HFF-Myc (cell line): ENCODE measurements at places on chromosomes 7 and 10.

GRCh38 chr10:73095481-73096021 is 1.1 kb downstream of the P4HA1 start:
- DNase-seq: no peak

- DNase-seq: no peak
Observed at GRCh38 chr7:98724591-98724990, 107.5 kb downstream of the NPTX2 start.

- no peak for DNase-seq
Observed at GRCh38 chr7:40220421-40220911, 85.7 kb downstream of the SUGCT start.

DNA sequence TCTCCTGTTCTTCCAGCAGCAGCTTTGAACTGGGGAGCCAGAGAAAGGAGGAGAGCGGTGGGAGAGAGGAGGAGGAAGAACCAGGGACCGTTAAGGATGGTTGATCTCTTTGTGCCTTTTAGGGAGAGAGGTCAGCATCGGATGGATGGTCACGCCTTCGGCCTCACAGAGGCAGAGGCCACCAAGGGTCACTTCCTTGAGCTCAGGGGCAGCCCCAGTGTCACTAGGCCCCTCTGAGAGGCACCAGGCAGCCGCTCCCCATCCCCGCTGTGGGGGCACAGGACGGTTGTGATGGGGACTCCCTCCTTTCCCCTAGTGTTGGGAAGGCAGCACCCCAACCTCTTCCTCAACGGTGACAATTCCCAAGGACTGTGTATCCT is 121.4 kb downstream of the DNAJB6 start:
- DNase-seq: no peak

- DNase-seq: no peak
Observed at GRCh38 chr7:51075681-51076580, 240.7 kb downstream of the COBL start.

DNA sequence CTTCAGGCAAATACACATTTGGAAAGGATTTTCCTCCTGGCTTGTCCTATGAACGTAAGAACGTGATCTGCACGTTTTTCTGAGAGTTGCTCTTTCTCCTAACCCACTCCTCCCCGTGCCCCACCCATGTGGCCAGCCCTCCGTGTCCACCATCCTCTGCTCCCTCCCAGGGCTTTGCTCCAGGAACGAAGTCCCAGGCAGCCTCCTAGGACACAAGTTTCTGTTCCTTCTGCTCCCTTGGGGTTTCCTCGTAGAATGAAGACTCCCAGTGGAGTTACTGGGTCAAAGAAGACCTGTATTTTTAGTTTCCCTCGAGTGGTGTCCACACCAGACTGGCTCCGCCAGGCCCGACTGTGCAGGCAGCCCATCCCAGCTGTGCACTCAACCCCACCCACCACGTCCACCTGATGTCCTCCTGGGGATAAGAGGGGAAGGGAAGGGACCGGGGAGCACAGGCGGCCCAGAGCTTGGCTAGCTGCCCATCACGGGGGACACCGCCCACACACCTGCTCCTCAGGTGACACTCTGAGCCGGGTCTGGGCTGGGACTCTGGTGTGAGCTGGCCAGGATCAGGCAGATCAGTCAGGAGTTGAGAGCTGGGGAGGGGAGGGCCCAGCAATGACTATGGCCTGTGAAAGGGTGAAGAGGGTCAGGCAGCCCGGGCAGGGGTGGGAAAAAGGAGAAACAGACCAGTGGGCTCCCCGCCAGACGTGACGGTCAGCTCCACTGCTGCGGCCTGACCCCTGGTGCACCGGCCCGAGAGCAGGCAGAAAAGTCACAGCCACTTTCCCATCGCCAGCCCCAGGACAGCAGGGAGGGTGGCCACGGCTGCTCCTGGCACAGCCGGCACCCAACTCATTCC is 54.3 kb upstream of the PPP2R2D start:
- DNase-seq: no peak

DNA sequence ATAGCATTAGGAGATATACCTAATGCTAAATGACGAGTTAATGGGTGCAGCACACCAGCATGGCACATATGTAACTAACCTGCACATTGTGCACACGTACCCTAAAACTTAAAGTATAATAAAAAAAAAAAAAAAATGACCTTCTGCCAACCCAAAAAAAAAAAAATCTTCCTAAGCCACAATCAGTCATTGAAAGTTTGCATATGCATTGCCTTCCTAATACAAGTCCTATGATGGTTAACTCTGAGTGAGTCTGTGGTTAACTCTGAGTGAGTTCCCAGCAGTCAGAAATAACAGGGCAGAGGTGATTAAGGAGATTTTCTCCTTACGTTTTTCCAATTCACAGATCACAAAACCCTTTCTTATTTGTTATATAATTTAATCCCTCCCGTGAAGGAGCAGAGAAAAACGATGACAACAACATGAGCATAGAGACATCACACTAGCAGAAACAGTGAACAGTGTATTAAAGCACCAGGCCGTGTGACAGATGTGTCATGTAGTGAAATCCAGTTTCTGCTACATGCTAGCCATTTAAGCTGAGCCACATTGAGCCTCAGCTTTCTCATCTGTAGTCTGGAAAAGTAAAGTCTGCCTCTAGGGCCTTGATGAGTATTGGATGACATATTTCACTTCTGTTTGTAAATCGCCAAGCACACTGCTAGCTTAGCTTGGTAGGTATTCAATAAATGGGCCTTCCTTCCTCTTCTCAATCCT is 7.4 kb upstream of the RNF148 start:
- DNase-seq: no peak

- no peak for DNase-seq
Observed at GRCh38 chr7:75916259-75916658, 1.3 kb downstream of the POR start.

DNA sequence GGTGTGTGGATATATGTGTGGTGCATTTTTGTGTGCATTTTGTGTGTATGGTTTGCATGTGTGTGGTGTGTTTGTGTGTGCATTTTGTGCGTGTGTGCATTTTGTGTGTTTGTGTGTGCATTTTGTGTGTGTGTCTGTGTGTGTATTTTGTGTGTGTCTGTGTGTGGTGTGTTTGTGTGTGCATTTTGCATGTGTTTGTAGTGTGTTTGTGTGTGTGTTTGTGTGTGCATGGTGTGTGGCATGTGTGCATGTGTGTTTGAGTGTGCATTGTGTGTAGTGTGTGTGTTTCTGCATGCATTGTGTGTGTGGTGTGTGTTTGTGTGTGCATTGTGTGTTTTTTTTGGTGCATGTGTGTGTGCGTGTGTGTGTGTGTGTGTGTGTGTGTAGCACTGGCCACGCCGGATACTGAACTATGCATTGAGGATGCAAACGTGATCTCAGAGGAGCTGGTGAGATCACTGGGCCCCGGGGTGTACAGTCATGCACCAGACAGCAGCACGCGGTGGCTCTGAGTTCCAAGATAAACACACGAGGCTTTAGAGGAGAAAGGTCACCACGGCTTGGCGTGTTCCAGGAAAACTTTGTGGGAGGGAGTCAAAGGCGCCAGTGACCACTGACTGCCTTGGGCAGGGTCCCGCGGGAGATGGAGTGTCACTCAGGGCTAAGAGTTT is 106.6 kb upstream of the SHH start:
- no peak for DNase-seq

DNA sequence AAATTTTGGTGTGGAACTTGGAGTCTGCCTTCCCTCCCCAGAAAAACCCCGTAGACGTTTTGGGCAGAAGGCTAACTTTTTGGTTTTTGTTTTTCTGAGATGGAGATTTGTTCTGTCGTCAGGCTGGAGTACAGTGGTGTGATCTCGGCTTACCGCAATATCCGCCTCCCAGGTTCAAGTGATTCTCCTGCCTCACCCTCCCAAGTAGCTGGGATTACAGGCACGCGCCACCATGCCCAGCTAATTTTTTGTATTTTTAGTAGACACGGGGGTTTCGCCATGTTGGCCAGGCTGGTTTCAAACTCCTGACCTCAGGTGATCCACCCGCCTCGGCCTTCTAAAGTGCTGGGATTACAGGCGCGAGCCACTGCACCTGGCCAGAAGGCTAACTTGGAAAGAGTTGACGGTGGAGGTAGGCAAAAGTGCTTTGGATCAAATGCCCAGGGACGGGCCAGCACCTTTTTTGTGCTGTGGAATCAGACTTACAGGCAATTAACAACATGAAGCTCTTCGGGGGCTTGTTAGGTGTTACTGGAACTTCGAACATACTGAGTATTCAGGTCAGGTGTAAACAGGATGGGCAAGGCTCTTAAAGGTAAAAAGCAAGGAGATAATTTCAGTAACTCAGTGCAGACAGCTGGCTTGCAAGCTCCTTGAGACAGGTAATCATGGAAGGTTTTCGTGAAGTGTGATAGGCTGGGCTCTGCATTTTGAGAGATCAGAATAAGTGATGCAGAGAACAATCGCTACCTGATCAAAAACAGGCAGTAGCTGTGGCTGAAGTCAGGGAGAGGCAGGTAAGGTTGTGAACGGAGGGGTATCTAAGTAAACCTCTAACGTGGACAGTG is 1.8 kb downstream of the PPP1R35 start:
- no peak for DNase-seq

- no peak for DNase-seq
Observed at GRCh38 chr7:140902303-140902953, 22.3 kb downstream of the BRAF start.

DNA sequence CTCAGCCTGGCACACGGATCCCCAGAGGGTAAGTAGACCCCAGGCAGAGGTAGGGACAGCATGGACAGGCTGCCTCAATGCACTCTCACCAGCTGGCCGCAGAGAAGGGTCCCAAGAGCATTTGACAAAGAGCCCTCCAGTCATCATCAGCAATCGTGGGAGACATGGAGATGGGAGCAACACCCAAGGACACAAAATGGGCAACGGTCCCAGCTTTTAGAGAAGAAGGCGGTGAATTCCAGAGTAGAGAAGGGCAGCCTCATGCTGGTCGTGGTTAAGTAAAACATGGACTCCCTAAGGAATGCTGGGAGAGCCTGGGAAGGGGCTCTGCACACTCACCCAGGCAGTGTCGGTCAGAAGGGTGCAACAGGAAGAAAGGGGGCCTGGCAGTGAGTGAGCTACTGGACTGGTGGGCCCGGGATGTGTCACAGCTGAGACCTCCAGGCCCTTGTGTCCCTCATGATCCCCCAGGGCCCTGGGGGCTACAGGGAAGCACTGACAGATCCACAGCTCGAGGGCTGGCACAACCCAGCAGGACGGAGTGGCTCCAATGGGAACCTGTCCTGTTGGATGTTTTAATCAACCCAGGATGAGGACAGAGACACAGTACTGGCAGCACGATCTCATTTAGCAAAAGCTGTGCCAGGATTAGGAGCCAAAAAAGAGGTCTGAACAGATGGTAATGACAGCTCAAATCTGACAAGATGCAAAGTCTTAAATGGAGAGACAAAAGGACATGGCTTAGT is 147.1 kb downstream of the NEURL1 start:
- DNase-seq: no peak

- no peak for DNase-seq
Observed at GRCh38 chr7:130814778-130815335, 80.8 kb upstream of the KLF14 start.

- DNase-seq: no peak
Observed at GRCh38 chr10:97180363-97180755, 5.4 kb downstream of the SLIT1 start.

- DNase-seq: no peak
Observed at GRCh38 chr10:130721971-130722370, 585.8 kb downstream of the GLRX3 start.

- no peak for DNase-seq
Observed at GRCh38 chr10:30364345-30365268, 15.5 kb upstream of the MTPAP start.

DNA sequence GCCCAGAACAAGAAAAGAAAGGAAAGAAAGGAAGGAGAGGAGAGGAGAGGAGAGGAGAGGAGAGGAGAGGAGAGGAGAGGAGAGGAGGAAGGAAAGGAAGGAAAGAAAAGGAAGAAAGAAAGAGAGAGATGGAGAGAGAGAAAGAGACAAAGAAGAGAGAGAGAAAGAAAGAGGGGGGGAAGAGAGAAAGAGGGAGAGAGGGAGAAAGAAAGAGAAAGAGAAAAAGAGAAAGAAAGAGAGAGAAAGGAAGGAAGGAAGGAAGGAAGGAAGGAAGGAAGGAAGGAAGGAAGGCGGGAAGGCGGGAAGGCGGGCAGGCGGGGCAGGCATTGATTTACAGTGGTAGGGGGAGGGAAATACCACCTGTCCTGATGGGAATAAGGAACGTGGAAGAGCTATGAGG is 92.7 kb downstream of the DNAJC1 start:
- no peak for DNase-seq

GRCh38 chr10:113641702-113642101 is 22.1 kb downstream of the NRAP start:
- DNase-seq: no peak

GRCh38 chr7:123329988-123330643 is 130.3 kb upstream of the SLC13A1 start:
- no peak for DNase-seq

DNA sequence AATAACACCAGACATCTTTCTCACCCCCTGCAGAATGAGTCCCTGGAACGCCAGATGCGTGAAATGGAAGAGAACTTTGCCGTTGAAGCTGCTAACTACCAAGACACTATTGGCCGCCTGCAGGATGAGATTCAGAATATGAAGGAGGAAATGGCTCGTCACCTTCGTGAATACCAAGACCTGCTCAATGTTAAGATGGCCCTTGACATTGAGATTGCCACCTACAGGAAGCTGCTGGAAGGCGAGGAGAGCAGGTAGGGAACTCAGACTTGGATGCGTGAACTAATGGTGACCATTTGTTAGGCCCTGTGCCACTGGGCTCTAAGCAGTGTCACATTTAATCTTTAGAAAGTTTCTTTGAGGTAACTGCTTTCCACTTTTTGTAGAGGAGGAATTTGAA is 7.1 kb downstream of the VIM start:
- DNase-seq: no peak

GRCh38 chr7:108026647-108027046 is 23.7 kb upstream of the LAMB1 start:
- no peak for DNase-seq

DNA sequence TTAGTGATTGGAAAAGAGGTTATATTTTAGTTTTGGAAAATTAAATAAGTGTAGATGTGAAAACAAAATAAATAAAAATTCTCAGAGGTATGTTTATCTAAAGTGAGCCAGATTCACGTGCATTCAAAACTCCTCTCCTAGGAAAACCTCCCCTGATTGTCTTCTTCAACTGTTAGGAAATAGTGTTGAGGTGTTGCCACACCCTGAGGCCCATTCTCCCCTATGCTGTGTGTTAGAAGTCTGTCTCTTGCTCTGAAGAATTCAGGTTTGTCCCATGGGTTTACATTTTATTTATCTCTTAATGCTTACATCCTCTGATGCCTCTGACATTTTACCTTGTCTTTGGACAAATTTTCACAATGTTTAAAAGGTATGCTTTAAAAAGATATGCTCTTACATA is 40.3 kb downstream of the PTPRE start:
- no peak for DNase-seq

GRCh38 chr7:235576-236395 is 43.4 kb downstream of the FAM20C start:
- DNase-seq: no peak

DNA sequence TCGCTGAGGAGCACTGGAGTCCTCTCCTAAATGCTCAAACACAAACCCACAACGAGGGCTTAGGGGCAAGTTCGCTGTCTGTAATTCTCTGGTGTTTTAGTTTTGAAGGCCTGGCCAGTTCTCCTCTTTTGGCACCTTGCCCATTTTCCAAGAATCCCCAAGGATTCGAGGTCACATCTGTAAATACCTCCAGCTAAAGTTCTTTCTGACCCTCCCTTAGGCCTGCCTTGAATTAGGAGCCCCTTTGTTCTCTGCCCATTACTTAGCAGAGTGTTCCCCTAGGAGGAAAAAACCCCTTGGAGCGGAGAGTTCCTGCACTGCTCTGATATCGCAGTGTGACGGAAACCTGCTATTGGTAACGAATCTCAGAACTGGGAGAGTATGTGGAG is 743 bp upstream of the PYROXD2 start:
- no peak for DNase-seq

- no peak for DNase-seq
Observed at GRCh38 chr7:45651540-45651939, 77.4 kb downstream of the ADCY1 start.

GRCh38 chr7:115476671-115477181 is 553.8 kb downstream of the TFEC start:
- DNase-seq: no peak
